ENCODE measurements at places on chromosomes 13 and 19.

DNA sequence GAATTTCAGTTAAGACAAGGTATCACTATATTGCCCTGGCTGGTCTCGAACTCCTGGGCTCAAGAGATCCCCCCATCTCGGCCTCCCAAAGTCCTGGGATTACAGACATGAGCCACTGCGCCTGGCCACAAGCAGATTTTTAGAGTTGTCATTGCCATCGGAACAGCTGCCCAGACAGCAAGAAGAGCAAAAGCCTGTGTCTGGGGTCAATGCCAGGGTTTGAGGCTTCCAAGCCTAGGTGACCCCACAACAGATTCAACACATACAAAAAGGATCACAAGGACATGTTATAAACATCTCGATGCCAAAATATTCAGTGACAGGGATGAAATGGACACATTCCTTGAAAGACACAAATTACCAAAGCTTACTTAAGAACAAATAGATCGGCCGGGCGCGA lies 40.1 kb upstream of the KLF2 start:
- no peak for DNase-seq

- no peak for DNase-seq
These were observed 22.8 kb upstream of the UPF3A start for GRCh38 chr13:114258589-114258988.

DNA sequence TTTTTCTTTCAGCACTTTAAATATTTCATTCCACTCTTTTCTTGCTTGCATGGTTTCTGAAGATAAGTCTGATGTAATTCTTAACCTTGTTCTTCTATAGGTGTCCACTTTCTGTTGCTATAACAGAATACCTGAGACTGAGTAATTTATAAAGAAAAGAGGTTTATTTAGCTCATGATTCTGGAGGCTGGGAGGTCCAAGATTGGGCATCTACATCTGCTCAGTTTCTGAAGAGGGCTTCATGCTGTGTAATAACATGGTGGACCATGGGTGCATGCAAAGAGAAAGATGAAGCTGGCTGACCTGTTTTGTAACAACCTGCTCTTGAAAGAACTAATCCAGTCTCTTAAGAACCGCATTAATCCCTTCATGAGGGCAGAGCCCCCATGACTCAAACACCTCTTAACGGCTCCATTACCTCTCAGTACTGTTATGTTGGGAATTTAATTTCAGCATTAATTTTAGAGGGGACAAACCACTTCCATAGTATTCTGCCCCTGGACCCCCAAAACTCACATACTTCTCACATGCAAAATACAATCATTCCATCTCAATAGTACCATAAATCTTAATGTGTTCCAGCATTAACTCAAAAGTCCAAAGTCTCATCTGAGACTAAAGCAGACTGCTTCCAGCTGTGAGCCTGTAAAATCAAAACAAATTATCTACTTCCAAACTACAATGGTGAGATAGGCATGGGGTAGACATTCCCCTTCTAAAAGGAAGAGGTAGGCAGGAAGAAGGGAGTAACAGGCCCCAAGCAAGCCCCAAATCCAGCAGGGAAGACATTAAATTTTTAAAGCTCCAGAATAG lies 9.6 kb upstream of the FGF9 start:
- no peak for DNase-seq

GRCh38 chr19:2952953-2953481 lies 8.2 kb upstream of the ZNF77 start:
- no peak for DNase-seq

GRCh38 chr19:18023622-18024251 lies 15.8 kb downstream of the ARRDC2 start:
- peak; percentile 97 for DNase-seq

DNA sequence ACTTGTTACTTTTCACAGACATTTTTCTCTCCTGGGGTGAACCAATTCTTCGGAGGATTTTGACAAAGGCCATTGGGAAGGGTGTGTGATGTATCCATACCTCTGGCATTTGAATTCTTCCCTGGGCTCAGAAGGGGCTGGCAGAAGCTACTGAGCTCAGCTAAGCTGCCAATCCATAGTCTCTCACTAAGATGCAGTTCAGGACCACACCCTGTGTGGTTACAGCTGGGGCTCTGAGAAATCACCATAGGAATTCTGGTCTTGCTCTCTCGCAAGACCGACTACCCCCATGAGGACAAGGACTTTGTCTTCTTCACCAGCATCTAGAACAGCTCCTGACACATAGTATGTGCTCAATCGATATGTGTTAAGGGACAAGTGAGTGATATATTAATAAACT lies 6.0 kb downstream of the C13orf42 start:
- DNase-seq: no peak

DNA sequence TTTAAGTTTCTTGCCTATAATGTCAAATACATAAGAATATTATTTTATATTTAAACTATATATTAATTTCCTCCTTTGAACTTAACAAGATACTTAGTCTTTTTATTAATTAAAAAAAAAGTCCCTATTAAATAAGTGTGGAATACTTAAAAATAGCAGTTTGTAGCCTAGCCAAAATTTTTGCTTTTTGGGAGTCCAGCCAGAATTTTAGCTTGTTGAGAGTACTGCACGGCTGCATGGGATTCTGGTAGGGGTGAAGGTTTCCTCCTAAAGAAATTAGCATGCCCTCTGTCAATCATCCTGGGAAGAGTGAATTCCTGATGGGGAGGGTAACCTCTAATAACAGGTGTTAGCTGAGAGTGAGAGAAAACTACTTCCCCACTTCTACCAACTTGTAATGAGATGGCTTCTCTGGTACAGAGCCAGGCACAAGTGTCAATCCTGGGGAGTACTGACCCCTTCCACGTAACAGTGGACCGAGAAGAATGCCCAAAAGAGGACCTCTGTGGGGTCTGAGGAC lies 195.7 kb downstream of the SPRY2 start:
- DNase-seq: no peak
